ENCODE measurements at places on chromosomes 12 and 14. TPM values are rescaled to one million over a fixed set of nuclear protein-coding genes. Genes with fewer than 3 reads are reported as not detected.

DNA sequence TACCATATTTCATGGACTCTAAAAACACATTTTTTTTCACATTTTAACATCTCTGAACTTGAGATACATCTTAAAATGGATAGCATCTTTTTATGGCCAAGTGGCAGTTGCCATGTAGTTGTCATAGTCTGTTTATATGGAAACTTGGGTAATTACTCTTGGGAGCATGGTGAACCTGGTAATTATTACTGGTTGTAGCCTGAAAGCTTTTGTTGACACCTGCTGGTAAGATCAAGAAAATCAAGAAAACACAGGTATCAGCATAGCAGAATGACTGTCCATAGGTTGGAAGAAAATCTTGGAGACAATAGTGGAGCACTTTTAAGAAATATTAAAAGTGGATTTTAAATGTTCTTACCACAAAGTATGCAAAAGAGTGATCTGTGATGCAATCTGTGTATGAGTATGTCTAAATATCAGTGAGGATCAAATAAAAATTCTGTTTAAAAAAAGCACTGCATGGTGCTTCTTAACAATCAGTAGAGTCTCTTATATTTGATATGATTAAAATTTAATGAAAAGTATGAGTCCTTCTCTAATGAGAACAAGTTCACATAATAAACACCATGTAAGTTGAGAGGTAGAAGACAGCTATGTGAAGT, 44.2 kb downstream of the TTC8 start:
- DNase-seq = no peak

- peak; percentile 71 for DNase-seq
Measured at GRCh38 chr12:130973109-130973508, 19.4 kb downstream of the ADGRD1 start.

GRCh38 chr14:24296341-24297157, 3.0 kb downstream of the DHRS1 start:
- DNase-seq = peak; percentile 84

GRCh38 chr12:75792687-75793086, 238.9 kb downstream of the PHLDA1 start:
- no peak for DNase-seq

GRCh38 chr14:92958373-92959188, 35.6 kb downstream of the CHGA start:
- DNase-seq = no peak

DNA sequence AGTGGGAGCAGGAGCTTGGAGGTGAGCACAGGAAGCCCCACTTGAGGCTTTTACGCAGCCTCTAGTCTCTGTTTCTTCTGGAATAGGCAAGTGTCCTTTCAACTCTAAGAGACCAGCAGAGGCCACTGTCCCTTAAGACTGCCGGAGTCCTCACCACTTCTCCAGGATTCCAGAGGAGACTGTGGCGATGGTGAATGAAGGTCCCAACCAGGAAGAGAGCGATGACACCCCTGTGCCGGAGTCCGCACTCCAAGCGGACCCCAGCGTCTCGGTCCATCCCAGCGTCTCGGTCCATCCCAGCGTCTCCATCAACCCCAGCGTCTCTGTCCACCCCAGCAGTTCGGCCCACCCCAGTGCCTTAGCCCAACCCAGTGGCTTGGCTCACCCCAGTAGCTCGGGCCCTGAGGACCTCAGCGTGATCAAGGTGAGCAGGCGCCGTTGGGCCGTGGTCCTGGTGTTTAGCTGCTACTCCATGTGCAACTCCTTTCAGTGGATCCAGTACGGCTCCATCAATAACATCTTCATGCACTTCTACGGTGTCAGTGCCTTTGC, 442 bp downstream of the FLVCR2 start:
- DNase-seq = no peak

- DNase-seq = no peak
Measured at GRCh38 chr14:36134038-36134437, 42.5 kb downstream of the PTCSC3 start.

DNA sequence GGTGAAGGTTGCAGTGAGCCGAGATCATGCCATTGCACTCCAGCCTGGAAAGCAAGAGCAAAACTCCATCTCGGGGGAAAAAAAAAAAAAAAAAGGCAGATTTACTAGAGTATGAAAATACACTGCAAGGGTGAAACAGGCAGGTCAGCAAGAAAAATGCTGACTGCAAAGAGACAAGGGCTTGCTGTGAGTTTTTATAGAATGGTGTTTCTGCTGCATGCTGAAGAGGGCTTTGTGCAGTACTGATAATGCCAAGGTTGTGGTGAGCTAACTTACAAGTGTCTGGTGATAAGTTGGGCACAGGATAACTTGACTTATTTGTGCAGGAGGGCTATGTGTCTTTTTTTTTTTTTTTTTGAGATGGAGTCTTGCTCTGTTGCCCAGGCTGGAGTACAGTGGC, 25.9 kb upstream of the SRP54 start:
- DNase-seq = no peak

GRCh38 chr12:11578461-11578993, 70.9 kb upstream of the ETV6 start:
- no peak for DNase-seq

GRCh38 chr14:35438910-35439713, 34.6 kb upstream of the NFKBIA start:
- DNase-seq = no peak

Gene MON2
- total RNA-seq = 26.4 TPM

Gene CPSF6
- total RNA-seq = 35.4 TPM

Gene SPTB
- total RNA-seq = 113 TPM

Gene CD69
- total RNA-seq = 0.24 TPM

Gene SLC10A1
- not detected for total RNA-seq
